Esophagus squamous epithelium (tissue), 5 donors: ENCODE measurements at places on chromosomes 13 and 19.

DNA sequence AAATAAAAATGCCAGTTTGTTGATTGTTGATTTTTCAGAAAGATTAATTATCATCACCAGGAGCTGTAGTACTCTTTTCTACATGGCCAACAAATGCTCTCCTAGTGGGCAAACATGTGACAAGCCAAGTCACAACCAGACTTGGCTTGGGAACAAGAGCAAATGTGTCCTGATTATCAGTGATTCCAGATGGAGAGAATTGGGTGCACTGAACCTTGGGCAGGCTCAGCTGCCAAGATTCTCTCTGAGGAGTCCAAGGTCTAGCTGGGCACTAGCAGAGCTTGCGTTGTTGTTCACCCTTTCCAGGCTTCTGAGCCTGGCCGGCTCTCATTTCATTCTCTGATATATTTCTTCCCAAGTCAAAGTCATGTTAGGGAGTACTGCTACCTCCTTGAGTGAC is 27.3 kb upstream of the GPI start:
- DNase-seq: no peak

DNA sequence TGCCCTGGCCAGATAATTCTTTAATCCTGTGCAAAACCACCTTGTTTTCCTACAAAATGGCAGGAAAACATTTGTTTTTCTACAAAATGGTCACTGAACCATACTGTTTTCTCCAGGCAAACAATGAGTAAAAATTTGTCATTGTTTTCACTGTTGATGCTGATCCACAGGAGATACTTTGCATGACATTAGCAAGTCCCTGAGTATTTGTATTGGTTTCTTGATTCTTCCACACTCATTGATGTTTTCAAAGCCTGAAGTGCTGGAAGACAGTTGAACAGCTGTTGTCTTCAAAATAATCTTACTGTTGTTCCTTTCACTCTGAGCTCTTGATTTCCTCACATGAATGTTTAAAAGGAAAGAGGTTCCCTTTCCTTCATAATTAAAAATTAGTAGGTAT is 123.1 kb upstream of the HTR2A start:
- DNase-seq: no peak

DNA sequence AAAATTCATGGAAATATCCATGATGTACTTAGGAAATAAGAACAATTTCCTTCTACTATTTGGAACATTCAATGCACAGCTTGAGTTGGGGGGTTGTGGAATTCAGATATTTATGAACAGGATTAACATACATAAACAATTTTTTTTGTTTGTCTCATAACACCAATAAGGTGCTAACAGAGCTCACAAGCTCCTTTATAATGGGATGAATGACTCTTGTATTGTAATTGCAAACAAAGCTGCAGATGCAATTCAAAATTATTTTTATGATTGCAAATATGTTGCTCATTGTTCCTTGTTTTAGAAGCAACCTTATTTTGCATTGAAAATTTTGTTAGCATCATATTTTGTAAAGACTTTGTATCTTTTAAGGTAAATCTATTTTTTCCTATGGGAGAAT is 265.7 kb downstream of the PCDH17 start:
- no peak for DNase-seq

DNA sequence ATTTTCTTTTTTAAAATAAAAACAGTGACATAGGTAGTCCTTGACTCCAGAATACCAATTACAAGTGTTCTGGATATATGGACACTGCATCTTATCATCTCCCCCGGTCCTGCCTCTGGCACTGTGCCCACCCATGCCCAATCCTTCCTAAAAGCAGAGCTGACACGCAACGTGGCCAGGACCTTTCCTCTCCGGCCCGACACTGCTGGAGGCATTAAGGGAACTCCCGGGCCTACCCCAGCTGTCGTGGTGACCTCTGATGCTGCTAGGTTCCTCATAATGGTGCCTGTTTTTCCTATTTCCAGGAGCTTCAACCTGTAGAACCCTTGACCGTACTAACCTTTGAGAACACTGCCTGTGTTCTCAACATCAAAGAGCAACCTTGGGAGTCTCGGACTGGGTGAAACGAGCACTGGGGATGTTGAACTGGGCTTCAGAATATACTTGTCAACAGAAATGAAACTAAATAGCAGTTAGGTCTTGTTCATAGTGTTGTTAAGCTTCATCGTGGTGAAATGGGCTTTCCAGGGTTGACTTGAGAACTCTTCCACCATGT is 13.9 kb upstream of the RNF113B start:
- no peak for DNase-seq

GRCh38 chr13:23629566-23630272 is 59.5 kb downstream of the TNFRSF19 start:
- DNase-seq: no peak

GRCh38 chr13:99282264-99283231 is 24.4 kb upstream of the GPR18 start:
- DNase-seq: no peak

GRCh38 chr13:97369261-97369893 is 64.6 kb upstream of the RAP2A start:
- no peak for DNase-seq

GRCh38 chr19:45971260-45971902 is 2.3 kb downstream of the NOVA2 start:
- DNase-seq: no peak
